Omental fat pad (tissue), 4 donors: ENCODE measurements at places on chromosomes 1 and 21.

GRCh38 chr1:151935154-151935553 lies 25.8 kb upstream of the THEM4 start:
- no peak for DNase-seq

DNA sequence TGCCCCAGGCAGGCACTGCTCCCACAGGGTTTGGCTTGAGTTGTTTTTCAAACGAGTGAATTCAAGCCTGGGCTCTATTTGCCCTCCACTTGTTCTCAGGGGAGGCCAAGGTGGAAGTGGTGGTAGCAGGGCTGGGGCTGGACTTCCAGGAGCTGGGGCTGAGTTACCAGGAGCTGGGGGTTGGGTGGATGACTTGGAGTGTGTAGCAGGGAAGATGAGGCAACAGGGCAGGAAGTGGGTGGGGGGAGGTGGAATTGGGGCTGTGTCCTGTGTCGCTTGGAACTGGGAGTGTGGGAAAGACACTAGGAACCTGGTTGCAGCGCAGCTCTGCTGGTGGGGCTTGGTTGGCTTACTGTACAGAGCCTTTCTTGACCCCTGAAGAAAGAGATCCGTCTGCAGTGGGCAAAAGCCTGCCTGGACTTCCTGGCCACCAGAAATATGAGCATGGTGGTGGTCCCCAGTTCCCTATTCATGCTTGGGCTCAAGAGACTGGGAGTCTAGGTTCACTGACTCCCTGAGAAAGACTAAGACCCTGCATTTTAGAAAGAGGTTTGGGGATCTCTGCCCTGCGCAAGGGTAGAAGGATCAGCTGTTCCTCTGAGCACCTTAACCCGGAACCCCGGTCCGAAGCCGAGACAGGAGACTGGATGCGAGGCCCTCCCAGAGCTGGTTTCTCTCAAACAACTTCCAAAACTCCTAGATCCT lies 3.1 kb downstream of the TFAP2E start:
- DNase-seq, result no peak

DNA sequence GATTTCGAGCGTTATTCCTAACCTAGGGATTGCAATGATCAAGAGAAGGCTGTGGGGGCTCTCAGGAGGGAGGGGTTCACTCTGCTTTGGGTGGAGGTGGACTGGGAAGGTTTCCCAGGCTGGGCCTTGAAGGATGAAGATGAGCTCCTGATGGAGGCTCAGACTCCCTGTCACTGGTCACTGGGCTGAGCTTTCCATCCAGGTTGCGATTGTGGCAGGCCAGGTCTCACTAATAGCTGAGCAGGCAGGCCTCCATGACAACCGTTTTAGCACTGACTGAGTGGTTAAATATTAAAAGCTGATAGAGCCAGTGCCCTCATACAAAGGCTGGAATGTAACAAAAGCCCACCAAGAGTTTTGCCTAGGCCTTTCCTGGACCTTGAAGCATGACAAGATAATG lies 36.2 kb upstream of the EFCAB14 start:
- no peak for DNase-seq

DNA sequence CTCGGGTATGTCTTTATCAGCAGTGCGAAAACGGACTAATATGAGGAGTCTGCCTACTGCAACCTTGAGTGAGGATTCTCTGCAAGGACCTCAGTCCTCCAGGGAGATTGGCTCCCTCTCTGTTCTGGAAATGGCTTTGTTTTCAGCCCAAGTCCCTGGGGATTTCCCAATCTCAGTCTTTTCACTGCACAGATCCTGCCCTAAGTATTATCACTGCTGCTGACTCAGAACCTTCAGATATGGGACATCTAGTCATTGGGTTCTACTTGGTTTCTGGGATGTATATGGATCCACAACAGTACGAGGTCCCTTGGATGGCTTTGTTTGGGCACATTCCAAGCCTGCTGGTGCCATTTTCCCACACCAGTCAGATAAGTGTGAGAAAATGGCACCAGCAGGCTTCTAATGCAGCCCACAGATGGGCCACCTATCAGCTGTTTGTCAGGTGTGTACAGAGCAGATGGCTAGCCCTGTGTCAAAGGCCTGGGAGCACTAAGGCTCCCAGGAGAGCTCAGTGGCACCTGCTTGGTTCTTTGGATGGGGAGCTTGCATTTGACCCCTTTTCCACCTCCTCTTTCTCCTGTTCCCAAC lies 27.4 kb downstream of the ELF3 start:
- no peak for DNase-seq

GRCh38 chr1:184298440-184299405 lies 88.1 kb upstream of the C1orf21 start:
- DNase-seq, result no peak

DNA sequence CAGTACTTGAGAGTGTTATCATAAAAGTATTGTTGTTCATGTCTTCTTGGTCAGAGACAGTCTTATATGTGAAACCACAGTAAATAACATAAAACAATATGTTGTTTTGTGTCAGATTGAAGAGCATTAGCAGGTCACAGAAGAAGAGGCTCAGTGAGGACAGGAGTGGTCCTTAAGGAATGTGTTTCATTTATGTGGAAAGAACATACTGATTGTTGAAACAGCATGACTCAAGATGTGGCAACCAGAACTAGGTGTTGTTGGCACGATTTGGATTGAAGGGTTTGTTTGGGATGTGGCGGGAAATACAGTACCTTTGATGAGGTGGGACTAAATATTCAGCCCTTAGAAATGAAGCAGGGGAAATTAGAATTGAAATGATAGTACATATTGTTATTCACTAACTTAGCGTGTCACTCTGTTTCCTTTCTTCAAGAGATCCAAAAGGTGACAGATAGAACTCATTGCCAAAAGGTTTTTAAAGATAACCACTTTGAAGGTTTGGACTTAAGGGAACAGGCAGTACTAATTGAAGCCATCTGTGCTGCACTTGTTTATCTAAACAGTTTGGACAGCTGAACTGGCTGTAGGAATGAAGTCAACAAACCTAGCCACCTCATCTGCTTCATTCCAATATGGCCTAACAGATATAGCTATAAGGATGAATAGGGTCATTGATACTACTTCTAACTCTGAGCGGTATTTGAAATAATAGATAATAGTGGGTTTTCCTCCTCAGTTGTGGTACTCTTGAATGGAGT lies 14.4 kb downstream of the RALGPS2 start:
- no peak for DNase-seq
